ENCODE measurements at places on chromosomes 16 and 17.
A peak's percentile ranks its signal among the peaks of the same experiment; 100 is the strongest.

DNA sequence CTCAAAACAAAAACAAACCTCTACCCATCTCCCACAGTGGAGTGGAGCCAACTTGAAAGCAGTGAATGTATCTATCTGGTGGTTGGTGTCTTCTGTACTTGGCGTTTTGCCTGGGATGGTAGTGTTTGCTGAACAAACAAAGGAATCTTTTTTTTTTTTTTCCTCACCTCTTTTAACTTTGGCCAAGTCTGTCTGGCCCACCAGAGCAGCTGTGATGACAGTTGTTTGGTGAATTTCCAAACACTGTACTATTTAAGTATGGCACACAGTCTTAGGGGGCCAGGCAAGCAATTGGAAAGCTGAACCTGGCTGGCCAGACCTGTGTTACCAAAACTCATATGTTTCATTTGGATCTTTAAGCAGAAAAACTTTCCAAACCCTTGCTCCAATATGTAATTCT is 101.8 kb upstream of the CDH13 start:
- DNase-seq = no peak

GRCh38 chr17:4997302-4998026 is at the start of the genes INCA1 and KIF1C:
Gene INCA1, minus strand, starts transcription at chr17:4997522. Its CDS starts 3,085 bp downstream, at chr17:4994437.
Gene KIF1C, plus strand, starts transcription at chr17:4997950. Its CDS starts 2,297 bp downstream, at chr17:5000247.
- DNase-seq = peak; percentile 85

DNA sequence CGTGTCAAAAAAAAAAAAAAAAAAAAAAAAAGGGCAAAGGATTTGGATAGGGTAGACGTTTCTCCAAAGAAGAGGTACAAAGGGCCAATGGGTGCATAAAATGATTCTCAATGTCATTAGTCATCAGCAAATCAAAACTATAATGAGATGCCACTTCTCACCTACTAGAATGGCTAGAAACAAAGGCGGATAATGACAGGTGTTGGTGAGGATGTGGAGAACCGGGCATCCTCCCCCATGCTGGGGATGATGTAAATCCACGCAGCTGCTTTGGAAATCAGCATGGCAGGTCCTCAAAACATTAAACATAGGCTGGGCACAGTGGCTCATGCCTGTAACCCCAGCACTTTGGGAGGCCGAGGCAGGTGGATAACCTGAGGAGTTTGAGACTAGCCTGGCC is 9.4 kb downstream of the ITGAX start:
- DNase-seq = no peak

GRCh38 chr16:17396762-17397498 is 73.8 kb downstream of the XYLT1 start:
- DNase-seq = no peak

- no peak for DNase-seq
Observed at GRCh38 chr16:84461413-84462295, 42.8 kb downstream of the MEAK7 start.

GRCh38 chr17:77373299-77374169 is 232.8 kb downstream of the SEC14L1 start:
- DNase-seq = no peak

DNA sequence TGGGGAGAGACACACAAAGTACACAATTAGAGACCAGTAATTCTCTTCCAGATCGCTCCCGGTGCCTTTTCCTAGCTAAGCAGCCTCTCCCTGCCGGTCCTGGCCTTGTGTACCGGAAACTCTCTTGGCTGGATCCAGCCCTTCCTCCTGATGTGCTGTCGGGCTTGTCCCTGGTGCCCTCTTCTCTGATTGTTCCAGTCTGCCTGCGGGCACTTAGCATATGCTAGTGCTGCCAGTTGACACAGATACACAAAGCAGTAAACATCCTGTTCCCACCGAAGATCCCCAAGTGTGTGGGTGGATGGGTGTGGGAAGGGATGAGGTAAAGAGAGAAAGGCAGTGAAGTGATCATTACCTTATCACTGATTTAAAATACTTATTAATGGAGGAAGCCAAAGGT is 9.7 kb downstream of the HS3ST3B1 start:
- no peak for DNase-seq

- no peak for DNase-seq
Observed at GRCh38 chr16:12674071-12674470, 129.6 kb downstream of the CPPED1 start.

GRCh38 chr16:30376461-30376902 is 1.9 kb downstream of the MYL11 start:
- no peak for DNase-seq

DNA sequence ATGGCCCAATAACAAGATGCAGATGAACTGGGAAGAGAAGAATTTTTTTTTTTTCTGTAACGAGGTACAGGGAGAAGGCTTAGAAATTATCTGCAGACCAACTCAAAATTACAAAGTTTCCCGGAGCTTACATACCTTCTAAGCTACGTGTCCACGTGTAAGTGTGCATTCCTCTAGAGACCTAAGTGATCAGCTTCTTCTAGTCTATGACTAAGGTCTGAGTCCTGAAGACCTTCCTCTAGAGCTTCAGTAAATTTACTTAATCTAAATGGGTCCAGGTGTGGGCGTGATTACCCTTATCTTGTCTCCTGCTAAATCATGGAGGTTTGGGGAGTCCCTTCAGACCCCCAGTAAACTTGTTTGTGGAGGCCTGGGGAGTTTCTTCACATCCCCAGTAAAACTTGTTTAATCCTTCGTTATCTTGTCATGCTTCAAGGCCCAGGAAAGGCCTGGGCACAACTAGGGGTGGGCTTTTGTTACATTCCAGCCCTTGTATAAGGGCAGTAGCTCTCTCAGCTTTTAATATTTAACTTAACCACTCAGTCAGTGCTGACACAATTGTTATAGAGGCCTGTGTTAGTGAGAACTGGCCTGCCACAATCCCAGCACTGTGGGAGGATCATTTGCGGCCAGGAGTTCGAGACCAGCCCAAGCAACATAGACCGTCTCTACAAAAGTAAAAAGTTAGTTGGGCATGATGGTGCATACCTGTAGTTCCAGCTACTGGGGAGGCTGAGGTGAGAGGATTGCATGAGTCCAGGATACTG is 342.3 kb downstream of the SNX29 start:
- DNase-seq = no peak

DNA sequence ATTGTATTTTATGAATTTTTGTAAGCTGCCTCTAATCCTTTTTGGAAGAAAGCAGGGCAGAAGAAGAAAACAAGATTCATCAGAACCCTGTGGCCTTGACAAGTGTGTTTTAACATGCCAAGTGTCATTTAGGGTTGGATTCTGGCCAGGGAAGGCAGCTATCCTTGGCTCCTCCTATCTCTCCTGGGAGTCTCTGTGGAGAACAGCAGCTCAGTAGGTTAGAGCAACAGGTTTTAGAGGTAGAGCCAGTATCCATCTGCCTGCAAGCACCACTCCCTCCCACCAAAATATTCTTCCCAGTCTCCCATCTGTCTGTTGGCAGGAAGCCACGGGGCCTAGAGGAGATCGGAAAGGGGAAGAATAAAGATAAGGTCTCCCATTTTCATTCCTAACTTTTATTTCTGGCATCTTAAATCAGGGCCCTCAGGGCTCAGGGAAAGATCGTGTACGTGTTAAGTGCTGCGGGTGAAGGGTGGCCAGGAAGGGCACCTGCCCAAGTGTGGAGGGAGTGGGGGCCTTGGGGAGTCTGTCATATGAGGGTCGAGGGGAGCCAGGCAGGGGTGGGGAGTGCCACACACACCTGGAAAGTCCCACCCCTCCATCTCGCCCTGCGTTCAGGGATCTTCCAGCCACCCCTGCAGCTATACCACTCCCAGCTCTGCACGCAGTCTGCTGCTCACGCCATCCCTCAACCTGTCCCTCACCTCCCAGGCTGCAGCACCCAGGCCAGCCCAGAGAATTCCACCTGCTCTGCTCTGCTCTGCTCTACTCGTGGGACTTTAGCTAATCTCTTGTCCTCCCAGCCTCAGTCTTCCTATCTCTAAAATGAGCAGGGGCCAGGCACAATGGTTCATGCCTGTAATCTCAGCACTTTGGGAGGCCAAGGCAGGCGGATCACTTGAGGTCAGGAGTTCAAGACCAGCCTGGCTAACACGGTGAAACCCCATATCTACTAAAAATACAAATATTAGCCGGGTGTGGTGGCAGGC is 17.1 kb upstream of the CPSF4L start:
- DNase-seq = no peak

DNA sequence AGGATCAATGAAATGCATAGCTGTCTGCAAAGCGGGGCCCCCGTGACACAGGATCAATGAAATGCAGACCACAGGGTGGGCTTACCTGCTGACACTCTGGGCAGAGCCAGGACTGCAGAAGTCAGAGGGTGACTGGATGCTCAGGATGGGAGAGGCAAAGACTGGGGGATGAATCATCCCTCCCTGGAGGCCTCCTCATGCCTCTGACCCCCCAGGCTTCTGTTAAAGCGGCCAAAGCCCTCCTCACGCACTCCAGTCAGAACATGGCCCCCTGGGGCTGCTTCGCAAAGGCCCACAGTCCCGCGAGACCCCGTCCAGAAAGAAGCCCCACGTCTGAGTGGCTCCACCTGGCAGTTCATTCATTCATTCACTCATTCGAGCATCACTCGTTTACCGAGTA is 38.4 kb upstream of the FOXF1 start:
- DNase-seq = no peak

GRCh38 chr17:15194859-15195277 is 70.3 kb downstream of the PMP22 start:
- no peak for DNase-seq

GRCh38 chr16:88768071-88768783 is 16.8 kb downstream of the PIEZO1 start:
- no peak for DNase-seq

DNA sequence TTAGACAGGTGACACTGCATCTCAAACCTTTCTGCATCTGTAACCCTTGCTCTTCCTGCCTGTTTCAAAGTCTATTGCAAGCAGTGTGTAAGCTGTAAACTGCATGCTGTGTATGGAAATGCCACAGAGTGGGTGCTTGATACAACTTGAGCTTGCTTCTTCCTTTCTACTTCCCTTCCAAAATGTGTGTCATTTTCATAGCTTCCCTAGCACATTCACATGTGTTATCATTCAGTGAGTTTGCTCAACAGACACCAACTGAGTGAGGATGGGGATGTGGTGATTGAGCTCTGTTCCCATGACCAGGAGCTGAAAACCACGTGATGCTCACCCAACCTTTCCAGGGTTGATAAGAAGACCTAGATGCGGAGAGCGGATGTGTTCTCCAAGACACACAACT is 111.1 kb downstream of the VAT1L start:
- no peak for DNase-seq

DNA sequence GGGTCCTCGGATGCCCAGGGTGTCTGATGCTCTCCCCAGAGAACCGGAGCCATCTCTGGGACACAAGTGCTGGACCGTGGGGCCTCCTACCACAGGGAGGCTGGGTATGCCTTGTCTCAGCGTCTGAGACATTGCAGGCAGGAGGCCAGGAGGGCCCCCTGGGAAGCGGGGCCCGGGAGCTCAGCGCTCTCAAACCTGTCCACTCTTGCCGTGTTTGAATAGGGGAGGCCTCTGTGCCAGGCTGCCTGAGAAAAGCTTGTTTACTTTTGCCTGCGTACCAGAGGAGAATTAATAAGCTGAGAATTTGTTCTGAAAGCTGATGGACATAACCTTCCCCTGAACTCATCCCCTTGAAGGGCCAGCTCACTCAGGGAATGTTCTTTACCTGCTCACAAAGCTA is 163.8 kb downstream of the NTN1 start:
- no peak for DNase-seq

DNA sequence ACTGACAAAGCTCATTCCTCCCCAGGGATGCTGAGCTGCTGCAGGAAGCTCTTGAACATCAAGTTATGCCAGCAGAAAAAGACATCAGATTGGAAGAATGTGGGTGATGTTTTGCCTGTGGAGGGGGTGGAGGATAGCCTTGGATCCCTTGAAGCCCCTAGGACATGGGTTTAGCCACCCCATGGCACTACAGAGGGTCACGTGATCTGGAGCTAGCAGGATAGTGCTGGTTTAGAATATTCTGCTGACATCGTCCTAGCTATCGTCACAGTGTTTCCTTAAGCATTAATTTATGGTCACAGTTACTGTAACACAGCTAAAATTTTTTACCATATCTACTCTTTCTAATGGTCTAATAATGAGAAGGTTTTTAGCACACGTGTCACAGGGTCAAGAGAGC is 20.2 kb upstream of the MON1B start:
- DNase-seq = no peak

DNA sequence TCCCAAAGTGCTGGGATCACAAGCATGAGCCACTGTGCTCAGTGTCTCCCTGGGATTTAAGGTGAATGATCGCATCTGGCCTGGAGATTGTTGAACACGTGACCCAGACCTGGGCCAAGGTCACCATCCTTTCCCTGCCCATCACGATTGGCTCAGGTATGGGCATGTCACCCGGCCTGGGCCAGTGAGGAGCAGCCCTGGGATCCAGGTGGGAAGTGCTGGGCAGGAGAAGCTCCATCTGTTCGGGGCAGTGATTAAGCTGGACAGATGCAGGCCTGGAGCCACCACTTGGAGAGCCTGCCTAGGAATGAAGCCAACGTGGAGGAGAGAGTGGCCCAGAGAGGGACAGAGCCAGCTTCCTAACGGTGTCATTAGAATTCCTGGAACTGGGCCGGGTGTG is 6.8 kb downstream of the LAT start:
- no peak for DNase-seq

Data from GDM1 (cell line).